ENCODE measurements at places on chromosomes 7 and 10. TPM values are rescaled to one million over a fixed set of nuclear protein-coding genes. Genes with fewer than 3 reads are reported as not detected.

Gene PIP4K2A
- polyA plus RNA-seq: 161 TPM

GRCh38 chr7:130134106-130134636, 63.8 kb downstream of the KLHDC10 start:
- no peak for DNase-seq

DNA sequence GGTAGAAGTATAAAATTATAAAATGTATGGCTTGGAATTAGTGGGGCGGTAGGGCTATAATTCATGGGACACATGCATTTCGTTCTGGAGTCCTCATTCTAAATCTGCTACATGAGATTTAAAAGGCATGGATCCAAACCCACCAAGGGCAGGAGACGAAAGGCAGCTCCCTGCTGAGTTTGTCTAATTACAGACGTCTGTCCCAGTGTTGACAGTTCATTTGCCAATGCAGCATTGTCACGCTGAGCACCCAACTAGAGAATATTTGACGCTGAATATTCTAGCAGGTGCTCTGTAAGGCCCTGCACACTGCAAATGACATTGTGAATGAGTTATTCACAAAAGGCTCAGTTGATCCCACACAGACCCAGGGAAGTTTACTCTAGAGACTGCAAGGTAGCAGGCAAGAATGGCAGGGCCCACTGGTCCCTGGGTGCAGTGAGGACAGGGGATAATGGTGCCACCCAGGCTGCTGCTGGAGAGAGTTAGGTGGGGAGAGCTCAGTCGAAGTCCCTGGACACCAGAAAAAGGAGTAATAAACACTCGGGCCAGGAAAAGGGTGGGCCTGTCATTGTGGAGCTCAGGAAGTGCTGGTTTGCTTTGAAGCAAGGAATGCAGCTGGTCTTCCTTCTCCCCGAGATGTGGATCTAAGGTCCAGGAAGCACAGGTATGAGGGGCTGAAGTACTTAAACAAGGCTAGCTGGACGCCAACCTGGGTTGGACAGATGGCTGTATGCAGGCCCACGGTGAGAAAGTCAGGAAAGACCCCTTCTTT, 75.0 kb upstream of the JCAD start:
- peak; percentile 38 for DNase-seq

Gene CSGALNACT2
- polyA plus RNA-seq: 8.0 TPM

DNA sequence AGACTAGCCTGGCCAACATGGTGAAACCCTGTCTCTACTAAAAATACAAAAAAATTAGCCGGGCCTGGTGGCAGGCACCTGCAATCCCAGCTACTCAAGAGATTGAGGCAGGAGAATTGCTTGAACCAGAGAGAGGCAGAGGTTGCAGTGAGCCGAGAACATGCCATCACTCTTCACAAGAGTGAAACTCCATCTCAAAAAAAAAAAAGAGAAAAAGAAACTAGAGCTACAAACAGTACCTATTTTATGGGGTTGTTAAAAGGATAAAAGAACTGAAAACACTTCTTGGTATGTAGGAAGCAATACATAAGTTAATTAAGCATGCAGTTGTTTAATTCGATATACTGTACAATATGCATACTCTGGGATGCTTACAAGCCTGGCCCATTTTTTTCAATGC, 216.9 kb downstream of the SORCS1 start:
- DNase-seq: no peak

Gene C10orf53
- not detected for polyA plus RNA-seq
